ENCODE measurements at places on chromosomes 7 and 10.

DNA sequence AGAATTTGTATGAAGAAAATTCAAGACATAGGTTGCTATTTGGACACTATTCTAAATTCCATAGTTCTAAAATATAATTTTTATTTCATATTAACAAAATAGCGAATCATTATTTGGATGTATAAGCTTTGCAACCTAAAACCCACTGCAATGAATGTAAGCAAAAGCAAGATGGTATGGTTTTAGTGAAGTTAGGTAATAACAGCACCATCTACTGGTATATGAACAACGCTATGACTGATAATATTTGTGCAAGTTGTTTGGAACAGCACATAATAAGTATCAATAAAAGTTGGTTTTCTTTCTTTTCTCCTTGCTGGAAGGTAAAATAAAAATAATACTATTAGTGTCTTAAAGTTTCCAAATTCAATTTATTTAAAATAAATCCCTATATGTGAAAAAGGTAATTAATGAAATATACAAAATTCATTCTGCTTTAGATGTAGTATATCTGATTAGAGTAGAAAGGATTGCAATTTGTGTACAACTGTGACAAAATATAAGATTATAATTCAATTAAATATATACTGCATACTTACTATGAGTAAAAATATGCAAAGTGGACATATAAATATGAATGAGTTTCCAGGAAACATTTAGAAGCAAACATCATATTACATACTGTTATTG, 79.0 kb upstream of the LSM8 start:
- DNase-seq: no peak

DNA sequence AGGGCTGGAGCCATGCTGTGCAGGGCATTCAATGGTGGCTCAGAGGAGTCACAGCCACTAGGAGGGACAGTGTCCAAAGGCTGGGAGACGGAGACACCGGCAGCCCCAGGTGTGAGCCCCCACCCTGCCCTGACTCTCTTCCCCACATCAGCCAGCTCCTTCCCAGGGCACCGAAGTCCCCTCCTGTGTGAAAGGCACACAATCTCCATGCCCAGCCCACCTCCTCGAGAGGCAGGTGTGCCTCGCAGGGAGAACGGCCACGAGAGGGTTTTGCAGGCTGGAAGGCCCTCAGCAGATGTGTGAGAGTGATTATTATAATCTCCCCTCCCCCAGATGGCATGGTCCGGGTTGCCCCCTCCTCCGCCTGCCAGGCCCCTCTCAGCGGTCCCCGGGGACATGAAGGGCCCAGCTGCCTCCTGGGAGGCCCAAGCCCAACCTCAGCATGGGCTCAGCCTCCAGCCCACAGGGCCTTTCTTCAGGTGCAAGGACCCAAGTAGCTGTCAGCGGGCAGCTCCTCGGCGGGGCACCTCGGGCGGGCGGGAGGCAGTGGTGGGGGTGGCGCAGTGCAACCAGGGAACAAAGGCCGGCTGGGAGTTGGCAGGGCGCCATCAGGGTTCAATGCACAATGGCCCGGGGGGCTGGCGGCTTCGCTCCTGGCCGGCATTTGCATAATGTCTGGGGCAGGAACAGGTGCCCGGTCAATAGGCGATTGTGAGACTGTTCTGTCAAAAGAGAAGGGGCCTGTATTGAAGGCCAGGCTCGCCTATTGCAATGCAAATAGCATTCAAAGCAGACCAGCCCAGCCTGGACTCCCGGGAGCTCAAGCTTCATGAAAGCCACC, 155.3 kb upstream of the ZMIZ1 start:
- DNase-seq: no peak

DNA sequence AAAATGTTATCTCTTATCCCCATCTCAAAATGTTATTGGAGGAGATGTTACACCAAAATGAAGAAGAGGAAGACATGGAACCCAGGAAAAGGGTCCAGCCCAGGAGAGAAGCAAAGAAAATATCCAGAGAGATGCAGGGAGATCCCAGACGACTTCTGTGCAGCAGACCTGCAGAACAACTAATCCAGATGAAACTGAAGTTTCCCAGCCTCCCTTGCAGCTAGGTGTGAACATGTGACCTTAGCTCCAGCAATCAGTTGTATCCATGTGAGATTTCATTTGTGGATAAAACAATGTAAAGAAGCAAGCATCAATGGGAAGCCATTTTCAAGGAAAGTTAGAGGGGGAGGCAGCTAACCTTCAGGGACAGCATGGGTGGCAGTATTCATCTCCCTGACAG, 55.8 kb upstream of the NANOS1 start:
- DNase-seq: no peak

GRCh38 chr10:66982792-66983474, 57.1 kb downstream of the LRRTM3 start:
- DNase-seq: no peak

GRCh38 chr10:103241262-103242011, 4.2 kb upstream of the RPEL1 start:
- no peak for DNase-seq

DNA sequence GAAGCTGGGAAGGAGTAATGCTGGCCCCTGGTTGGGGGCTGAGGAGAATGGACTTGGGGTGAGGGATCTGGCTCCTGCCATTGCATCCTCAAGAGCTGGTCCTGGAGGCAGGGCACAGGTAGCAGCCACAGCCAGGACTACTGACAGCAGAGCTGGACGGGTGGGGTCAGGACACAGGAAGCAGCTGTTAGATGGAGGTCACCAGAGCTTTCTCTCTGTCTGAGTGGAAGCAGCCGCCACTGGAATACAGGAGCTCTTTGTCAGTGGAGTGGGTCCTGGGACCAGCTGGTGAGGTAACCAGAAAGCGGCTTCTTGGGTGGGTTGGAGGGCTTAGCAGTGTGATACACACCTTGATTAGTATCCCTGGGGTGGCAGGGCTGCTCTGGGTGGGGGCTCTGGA, 58.1 kb upstream of the AQP1 start:
- DNase-seq: no peak
